SK-N-DZ (cell line): ENCODE measurements at places on chromosomes 11 and 22.

DNA sequence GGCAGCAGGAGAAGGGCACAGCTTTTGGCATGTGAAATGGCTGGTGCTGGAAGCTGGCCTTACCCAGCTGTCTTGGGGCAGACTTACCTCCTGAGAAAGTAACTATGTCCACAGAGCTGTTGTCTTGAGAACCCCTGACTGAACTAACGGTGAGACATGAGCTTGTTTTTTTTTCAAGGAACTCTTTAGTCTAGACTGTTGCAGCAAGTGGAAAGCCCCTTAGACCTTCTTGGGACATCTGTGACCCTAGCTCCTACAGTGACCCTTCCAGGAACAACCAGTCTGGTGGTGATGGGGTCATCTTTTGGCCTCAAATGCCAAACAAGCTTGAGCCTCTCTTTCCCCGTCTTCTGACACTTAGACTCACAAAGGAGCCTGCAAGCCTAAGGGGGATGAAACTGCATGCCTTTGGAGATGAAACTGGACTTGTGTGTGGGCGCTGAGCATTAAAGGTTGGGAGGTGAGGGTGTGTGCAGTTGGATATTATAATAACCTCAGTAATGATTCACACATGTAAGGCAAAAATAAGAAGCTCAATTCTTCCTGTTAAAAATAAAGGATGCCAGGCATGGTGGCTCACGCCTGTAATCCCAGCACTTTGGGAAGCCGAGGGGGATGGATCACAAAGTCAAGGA is 35.4 kb downstream of the SDHD start:
- no peak for DNase-seq

DNA sequence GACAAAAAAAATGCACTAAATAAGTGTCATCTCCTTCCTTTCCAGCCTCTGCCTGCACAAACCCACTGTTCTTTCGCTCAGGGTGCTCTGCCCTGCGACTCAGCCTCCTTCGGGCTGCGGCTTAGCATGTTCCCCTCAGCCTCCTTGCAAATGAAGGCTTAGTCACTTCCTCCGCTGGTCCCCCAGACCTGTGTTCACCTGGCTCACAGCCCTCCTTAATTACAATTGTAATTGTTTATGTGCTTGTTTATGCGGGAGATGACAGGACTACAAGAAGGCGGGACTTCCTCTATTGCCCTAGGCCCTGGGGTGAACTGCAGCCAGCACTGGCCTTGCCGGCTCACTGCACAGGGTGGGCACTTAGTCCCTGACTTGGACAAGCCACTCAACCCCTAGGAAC is 303.6 kb downstream of the KIRREL3 start:
- DNase-seq = no peak

GRCh38 chr22:42697542-42698013 is 23.1 kb downstream of the A4GALT start:
- DNase-seq = no peak

DNA sequence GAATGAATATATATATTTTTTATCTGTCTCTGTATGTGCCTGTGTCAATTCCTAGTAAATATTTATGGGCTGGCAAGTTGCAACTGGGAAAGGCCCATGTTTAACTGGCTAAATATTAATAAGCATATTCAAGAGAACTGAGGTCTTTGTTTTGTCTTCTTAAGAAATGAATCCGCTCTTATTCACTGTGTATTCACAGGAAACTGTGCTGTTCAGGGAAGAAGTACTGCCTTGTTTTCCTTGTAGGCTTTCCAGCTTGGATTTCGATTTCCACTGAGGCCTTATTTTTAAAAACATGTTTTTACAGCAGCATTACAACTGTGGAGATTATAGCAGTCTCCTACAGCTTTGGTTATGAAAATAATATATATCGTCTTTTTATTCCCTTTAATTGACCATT is 64.7 kb downstream of the LDLRAD3 start:
- no peak for DNase-seq

DNA sequence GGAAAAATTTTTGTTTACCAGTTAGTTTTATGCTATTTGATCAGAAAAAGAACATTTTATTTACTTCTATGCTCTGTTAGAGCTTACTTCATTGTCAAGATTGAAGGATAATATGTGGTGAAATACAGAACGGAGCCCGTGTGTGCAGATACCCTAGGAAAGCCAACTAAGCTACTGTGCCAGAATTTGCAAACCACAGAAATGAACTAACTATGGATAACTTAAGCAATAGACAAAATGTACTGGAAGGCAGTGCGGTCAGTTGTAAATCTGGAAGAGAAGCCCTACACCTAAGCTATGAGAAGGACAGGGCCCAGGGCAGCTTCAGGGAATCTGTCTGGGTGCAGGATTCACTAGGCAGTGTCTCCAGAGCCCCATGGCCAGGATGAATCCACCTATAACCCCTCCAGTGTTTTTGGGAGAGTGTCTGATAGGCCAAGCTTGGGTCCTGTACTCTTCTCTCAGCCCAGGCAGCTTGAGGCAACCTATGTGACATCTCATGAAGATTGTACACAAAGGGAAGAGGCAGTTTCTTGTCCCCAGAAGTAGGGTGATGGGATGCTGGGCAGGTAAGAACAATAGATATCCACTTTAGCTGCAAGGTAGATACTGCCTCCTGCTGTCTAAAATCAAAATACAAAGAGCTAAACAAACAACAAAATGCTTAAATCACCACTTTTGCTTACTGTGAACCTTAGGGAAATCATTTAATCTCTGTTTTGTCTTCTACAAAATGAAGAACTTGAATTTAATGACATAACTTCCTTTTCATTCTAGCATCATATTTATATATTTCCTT is 12.1 kb downstream of the MMP7 start:
- DNase-seq = no peak

GRCh38 chr11:5736396-5736795 is at the start of gene OR56B1:
TSS of gene OR56B1 (plus strand) at chr11:5736448. CDS start at chr11:5736517, 69 bp downstream.
- DNase-seq = no peak

GRCh38 chr11:123187665-123188507 is 7.2 kb downstream of the CLMP start:
- DNase-seq = no peak

DNA sequence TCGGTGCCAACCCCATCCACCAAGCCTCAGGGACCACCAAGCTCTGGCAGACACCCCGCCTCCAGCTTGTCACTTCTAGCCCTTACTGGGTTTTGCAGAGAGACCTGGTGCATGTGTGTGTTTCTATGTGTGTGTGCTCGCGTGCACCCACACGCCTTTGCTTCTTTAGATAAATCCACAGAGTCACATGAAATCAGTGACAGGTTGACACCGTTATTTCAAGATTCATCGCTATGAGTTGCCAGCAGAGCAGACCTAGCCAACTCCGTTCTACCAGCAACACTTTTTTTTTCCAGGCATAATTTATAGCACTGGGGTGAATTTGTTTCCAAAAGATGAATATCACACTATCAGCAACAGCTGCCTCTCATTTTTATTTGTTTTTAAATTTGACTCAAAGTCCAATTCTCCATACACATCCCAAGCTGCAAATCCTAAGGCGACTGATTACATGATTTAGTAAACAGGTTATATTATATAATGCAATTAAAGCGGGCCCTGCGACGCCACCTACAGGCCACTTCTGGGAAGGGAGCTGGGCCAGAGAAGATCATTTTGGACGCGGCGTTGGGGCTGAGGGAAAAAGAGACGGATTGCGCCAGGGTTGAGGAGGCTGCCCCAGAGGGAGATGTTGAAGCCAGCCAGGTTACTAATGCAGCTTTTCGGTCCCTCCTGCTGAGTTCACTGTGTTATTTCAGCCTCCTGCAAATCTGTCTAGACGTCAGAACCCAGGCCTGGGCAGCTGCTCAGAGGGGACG is 150.5 kb downstream of the FEZ1 start:
- DNase-seq = no peak

DNA sequence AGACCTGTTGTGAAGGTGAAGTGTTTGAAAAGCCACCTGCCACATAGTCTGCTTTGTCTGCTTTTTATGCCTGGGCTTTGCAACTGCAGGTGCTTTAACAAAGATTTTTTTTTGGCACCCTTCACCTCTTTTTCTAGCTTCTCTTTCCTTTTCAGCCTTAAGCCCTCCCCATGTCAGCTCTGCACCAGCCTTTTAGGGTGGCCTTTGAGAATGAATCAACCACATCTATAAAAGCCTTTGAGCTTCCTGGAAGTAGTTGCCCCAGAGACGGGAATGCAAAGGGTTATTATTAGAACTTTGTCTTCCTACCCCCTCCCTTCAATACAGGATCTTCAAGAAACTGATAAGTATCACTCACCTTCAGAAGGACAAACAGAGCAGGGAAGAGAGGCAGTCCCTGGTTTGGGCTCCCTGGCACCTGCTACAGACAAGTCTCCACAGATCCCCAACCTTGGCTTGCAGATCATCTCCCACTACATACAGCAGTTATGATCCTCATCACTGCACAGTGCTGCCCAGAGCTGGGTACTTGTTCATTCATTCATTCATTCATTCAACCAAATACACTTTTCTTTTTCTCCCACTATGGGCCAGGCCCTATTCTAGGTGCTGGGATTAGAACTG is 8.0 kb downstream of the PVALB start:
- DNase-seq = no peak

- DNase-seq = no peak
Observed at GRCh38 chr22:39738746-39739145, 154.8 kb downstream of the ENTHD1 start.

- DNase-seq = no peak
Observed at GRCh38 chr11:15563054-15563453, 448.3 kb downstream of the INSC start.

GRCh38 chr22:42062506-42063170 is 8.0 kb downstream of the NAGA start:
- DNase-seq = no peak

DNA sequence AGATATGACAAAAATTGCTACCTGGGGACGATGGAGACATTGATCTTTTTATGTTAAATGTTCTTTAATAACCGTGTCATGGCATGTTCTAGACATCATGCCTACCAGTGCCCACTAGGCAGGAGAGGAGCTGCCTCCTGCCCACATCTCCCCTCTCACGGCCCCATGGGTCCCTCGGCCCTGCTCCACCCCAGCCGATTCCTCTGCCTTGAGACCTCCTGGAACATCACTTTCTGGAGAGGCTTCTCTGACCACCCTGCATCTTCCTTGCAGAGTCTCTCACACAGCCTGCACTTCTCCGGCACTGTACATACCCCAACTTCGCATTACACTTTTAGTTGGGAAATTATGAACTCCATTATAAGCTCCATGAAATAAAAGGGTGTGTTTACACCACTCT is 16.8 kb downstream of the EFCAB6 start:
- no peak for DNase-seq

- DNase-seq = no peak
Observed at GRCh38 chr11:74326665-74327064, 15.2 kb upstream of the P4HA3 start.

GRCh38 chr11:64089493-64089892 is 53.8 kb downstream of the FLRT1 start:
- no peak for DNase-seq

GRCh38 chr11:133830931-133831907 is 14.1 kb downstream of the SPATA19 start:
- no peak for DNase-seq

DNA sequence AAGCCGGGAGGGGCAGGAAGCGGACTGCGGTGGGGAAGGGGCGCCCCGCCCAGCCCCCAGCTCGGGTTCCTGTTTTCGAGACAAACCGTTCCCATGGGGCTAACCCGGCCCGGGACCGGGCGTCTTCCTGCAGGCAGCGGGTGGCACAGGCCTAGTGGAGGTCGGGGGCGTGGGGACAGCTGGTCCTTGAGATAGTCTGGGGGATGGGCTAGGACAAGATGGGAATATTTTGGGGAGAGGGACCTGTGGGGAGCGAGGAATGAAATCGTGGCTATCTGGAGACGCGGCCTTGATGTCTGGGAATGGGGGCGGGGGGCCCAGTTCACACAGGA is 1.2 kb upstream of the RASGRP2 start:
- no peak for DNase-seq

DNA sequence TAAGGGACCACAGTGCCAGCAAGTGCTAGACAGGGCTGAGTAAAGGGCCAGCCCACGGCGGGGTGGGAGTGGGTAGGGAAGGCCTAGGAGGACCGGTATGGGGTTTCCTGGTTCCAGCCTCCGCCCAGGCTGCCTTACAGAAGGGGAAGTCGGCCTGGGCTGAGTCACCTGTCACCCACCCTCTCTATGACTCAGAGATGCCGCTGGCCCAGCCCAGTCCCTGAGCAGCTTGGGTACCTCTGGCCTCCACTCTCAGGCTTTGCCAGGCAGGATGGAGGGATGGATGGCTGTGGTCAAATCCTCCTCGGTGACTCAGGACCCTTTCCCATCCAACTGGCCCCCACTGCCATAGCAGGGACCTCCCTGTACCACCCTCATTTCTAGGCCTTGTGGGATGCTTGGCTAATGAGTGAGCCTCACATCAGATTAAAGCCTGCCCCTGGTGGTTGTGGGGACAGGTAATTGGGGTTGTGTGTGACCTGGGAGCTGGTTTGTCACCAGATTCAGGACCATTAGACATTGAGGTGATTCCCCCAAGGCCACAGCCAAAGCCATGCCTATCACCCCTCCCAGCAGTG is 13.9 kb downstream of the SLC35E4 start:
- no peak for DNase-seq

- no peak for DNase-seq
Observed at GRCh38 chr11:15926071-15926470, 430.3 kb downstream of the SOX6 start.

- DNase-seq = no peak
Observed at GRCh38 chr22:46471901-46472721, 65.3 kb downstream of the CELSR1 start.

DNA sequence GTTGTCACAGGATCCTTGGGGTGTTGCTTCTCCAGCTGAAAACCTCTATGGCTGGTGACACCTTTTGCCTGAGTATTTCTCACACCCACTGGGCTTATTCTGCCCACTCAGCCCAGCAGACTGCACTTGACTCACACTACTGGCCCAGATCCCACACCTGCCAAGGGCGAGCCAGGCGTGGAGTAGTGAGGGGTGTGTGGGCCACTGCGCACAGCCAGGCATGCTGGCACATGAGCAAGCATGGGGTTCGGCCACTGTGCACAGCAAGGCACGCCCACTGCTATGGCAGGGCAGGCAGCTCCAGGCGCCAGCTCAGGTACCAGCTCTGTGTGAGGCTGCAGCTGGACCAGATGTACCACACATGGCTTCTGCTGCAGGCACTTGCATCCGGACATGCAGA is 116.5 kb upstream of the MTNR1B start:
- DNase-seq = no peak

DNA sequence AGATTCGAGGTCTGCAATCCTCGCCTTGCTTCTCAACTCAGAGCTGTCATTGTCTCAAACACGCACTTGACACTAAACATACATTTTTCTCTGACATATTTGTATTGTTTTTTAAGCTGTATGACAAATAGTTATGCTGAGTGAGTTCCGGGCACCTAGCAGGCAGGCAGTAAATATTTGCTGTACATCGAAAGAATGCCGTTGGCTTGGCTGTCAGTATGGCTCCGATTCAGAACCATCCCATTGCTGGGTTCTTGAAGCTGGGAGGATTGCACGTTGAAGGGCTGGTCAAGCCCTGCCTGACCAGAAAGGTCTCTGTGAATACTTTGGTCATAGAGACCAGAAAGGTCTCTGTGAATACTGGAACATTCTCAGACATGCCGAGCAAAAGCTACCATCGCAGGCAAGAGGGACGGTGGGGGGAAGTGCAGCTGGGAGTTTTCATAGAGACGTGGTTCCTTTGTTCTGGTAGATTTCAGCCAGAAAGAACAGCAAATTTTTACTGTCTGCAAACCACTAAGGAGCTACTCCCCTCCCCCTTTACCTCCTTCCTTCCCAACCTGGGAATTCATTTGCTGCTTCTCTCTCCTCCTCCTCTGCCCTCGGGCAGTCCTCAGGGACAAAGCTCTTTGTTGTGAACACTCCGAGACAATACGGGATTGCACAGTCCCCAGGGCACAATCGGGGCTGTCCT is 202.2 kb upstream of the SORL1-AS1 start:
- DNase-seq = no peak
